ENCODE measurements at places on chromosomes 3 and 15.

DNA sequence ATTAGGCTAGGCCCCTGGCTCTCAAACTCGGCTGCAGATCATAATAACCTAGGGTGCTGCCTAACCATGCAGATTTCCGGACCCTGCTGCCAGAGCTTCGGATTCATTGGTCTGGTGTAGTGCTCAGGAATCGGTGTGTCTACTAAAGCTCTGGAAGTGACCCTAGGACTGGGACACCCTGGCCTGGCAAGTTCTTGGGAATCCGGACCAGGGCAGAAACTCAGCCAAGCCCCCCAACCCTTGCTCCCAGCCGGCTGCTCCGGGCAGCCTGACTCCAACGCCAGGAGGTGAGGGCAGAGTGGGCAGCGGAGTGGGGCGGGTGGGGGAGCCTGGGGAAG, 23.0 kb downstream of the IGDCC3 start:
- DNase-seq: no peak

DNA sequence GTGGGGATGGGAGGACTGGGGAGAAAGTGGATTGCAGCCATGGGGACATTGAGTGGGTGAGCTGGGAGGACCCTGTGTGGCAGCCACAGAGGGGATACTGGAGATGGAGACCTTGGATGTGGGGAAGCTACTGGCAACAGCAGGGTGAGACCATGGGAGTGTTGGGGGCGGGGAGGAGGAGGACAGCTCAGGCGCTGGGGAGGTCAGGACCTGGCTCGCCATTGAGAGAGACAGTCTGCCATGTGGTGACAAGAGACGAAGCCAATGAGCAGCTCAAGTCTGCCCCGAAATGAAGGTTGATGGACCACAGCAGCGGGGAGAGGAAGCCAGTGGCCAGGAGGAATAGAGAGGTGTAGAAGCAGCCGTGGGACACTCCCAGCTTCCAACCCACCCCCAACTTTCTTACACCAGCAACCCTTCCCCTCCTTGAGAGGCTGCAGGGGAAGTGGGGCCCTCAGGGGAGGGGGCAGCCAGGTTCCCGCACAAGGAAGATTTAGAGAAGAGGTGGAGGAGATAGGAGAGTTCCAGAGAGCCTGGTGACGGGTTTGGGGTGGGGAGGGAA, 118.1 kb downstream of the ASB7 start:
- DNase-seq: no peak

DNA sequence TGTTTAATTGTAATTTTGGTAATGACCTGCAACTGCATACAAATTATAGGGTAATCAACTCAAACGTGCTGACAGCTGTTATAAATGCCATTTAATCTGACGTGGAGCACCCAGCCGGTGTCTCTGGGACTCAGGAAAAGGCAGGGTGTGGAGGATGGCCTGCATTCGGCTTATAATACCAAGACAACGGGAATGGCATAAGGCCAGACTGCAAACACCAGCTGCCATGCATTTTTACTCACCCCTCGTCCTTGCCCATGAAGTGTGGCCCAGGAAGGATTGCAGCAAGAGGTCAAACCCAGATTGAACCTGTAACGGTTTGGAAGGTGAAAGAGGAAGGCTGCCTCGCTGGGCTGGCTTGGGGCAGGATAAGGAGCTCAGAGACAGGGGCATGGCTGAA, 96.4 kb downstream of the WNT7A start:
- DNase-seq: no peak

- DNase-seq: no peak
Observed at GRCh38 chr15:72284781-72285180, 12.4 kb upstream of the PARP6 start.

- DNase-seq: no peak
Observed at GRCh38 chr3:55910543-55910942, 423.4 kb upstream of the WNT5A start.
